Left ventricle myocardium superior (tissue), 1 donor: ENCODE measurements at places on chromosomes 7 and 10. TPM values are rescaled to one million over a fixed set of nuclear protein-coding genes. Genes with fewer than 3 reads are reported as not detected.

Gene CTAGE4
- total RNA-seq = 0.62 TPM

GRCh38 chr7:100611983-100612729, at the start of gene MOSPD3:
TSS of gene MOSPD3 (plus strand) at chr7:100612540. CDS start at chr7:100612792, 252 bp downstream.
- DNase-seq = peak; percentile 98

DNA sequence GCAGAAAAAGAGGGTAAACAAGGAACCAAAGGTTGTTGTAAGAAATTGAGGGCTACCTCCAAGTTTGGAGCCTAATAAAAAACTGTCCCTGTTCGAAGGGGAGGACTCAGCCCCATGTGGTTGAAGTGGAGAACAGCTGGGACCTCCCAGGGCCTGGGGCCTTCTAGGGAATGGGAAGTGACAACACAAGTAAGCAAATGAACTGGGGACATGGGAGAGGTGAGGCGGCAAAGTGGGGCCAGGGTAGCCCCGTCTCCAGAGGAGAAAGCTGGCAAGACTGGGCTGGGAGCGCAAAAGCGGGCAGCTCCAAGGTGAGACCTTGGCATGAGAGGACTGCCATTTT, 198.1 kb downstream of the ZNF438 start:
- DNase-seq = no peak

GRCh38 chr7:71486856-71487628, 355.1 kb downstream of the GALNT17 start:
- peak; percentile 50 for DNase-seq

DNA sequence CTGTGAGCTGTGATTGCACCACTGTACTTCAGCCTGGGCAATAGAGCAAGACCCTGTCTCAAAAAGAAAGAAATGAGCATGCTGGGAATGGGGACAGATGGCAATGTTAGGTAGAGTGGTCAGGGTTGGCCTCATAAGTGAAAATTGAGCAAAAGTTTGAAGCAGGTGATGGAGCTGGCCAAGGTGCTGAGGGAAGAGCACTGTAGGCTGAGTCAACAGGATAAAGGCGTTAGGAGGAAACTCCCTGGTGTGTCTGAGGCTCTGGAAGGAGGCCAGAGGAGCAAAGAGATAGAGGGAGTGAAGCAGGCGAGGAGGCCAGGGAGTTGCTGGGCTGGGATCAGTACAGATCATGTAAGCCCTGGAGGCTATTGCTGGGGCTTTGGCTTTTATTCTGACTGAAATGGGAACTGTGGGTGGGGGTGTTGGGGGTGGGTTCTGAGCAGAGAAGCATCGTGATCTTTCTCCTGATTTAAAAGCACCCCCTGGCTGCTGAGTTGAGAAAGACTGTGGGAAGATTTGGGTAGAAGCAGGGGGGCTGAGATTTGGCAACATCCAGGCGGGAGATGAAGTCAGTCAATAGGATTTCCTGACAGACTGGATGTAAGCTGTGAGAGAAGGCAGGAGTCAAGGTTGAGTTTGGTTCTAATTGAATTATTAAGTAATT, 52.5 kb upstream of the VKORC1L1 start:
- no peak for DNase-seq

DNA sequence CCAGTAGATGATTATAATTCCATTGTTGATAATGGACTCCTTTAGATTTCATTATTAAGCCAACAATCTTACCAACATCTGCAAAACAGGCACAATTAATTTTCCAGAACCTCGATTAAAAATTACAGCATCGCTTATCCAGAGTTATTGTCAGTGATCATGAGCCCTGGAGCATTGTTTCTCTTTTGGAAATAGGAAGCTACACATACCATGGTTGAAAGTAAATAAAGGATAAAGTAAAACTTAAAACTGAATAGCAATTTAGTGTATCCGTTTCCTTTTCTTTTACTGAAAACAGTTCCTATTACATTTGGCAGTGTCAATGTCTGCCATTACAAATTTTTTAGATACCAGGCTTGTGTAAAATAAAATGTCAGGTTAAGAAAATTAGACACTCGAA, 9.9 kb upstream of the HOXA2 start:
- DNase-seq = no peak

DNA sequence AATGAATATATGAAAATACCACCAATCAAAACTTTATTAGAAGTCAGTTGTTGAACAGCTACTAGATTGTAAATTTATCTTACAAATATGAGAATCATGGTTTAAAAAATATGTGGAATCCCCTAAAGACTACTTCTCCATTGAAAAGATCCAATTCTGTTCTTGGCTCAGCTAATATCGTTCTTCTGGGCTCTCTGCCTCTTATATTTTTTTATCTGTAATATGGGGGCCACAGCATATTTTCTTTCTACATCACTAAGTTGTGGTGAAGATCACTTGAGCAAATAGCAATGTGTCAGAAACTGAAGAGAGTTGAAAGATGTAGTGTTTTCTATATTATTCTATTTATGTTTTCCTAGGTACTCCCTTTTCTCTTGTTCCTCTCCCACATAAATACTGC, 198.1 kb downstream of the FZD1 start:
- DNase-seq = no peak

DNA sequence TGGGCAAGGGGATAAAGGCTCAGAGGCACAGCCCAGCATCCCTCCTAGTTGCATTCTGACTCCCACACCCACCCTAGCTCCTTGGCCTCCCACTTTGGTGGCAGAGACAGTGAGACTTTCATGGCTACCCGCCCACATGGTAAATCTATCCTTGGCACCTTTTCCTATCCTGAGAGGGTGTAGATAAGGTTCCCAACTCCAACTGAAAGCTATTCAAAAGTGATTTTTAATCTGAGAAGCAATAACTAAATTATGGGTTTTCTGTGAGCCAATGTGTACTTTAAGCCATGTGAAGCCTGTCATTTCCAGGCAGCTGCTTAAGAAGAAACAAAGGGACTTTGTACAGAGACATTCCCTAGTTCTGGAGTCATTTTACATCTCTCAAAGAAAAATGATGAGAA, 9.1 kb downstream of the LAMB1 start:
- no peak for DNase-seq

GRCh38 chr7:91243591-91244301, 20.5 kb upstream of the FZD1 start:
- no peak for DNase-seq
